ENCODE measurements at places on chromosomes 12 and 14.
A peak's percentile ranks its signal among the peaks of the same experiment; 100 is the strongest.

GRCh38 chr12:23694920-23695319 lies 254.6 kb downstream of the SOX5 start:
- DNase-seq: no peak

GRCh38 chr12:26374934-26375680 lies 179.7 kb downstream of the SSPN start:
- no peak for DNase-seq

- no peak for DNase-seq
Measured at GRCh38 chr14:89629383-89629782, 212.3 kb upstream of the FOXN3 start.

- DNase-seq: no peak
Measured at GRCh38 chr12:55760663-55761062, 17.7 kb downstream of the GDF11 start.

DNA sequence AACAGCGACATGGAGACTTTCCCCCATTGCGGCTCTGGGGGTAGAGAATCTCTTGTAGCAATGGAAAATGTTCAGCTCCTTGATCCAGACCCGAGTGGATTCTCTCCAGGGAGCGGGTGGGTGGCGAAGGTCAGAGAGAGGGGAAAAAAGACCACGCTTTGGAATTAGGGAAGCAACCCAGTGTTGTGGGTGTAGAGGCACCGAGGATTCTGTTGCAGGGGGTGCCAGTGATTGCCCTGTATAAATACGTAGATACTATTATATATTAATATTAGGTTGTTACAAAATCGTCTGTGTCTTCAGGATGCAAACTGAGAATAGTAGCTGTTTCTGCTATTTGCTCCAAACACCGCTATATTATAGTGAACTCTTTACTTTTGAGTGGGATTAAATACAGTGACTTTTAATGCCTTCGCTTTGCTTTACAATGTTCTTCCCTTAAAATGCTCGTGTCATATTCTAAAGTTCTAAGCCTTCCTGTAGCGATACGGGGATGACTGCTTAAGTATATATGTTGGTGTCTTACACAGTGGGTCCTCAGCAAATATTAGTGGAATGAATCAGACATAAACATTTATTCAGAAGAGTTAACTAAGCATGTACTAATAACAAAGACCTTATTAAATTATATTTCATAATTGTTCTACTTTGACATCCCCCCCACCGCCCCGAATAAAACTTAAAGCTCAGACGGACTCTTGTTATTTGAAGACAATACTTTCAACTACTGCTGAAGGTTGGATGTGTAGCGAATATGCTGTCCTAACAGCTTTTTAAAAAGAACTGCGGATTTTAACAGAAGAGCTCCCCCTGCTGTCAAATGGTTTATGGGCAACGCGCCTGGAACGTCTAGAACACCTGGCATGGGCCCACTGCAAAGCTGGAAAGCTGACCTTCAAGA lies 136.4 kb upstream of the KRAS start:
- peak; percentile 33 for DNase-seq

DNA sequence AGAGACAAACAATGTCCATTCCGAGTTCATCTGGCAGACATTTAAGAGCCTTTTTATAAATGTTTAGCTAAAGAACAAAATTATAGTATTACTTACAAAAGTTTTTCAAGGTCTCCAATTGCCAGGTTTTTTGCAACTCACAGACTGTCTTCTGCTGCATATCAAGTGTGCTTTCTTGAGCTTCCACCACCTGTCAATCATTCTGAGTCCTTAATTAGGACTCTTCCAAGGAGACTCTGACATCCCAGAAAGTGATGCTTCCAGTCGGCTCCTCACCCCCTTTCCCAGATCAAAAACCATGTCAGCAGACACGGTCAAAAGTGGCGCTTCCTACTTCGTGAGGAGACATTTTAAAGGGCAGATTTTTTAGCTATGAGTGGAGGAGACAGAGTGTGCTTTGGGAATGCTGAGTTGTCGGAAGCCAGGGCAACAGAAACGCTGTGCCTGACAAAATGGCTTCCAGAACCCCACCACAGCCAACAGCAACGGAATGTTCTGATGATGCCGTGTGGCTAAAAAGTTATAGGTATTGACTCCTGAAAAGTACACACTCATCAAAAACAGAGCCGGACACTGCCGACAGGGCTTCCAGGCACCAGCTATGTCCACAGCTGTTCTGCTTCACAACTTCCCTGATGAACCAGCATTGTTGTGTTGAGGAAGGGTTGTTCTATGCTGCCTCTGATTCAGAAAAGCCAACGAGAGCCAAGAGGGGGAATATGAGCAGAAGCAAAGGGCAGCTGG lies 116.1 kb upstream of the SLC35F4 start:
- no peak for DNase-seq

- no peak for DNase-seq
Measured at GRCh38 chr12:44294649-44295048, 458.8 kb downstream of the TMEM117 start.

DNA sequence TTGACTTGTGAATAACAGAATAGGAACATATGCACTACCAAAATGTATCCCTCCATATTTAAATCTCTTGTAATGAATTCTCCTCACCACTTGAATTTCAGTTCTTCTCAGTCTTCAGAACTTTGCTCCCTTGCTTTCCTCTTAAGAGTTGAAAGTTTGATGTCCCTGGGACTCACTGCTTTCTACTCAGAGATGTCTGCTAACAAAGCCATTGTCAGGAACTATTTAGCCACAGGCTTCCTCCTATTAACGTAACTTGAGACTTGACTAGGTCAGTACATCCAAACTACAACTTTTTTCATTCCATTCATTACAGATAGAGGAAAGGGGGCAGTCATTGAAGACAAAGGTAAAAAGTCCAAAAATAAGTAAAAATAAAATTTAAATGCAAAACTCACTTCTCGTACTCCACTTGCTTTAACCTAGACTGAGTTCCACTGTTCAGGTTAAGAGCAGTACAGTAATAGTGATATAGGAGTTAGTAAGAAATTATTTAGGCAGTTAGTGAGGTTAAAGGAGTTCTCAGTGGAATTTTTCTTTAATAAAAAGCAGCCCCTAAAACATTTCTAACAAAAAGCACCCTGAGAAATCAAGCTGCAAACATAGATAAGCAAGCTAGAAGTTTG lies 364.2 kb downstream of the SOX5 start:
- DNase-seq: no peak

DNA sequence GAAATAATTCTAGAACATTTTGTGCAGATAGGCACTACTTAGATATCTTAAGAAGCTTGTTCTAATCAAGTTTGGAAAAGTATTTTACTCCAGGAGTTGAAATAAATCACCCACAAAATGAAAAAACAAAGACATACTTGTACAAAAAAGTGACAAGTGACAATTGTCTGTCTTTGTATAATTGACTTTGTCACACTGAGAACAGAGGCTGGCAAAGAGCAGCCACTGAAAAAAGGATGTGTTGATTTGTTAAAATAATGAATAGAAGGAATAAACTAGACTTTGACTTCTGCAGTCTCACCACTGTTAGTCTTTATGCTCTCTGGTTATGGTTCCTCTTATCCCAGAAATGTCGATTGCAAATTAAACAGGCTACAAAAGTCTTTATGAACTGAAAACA lies 77.6 kb downstream of the PTPRR start:
- DNase-seq: no peak

GRCh38 chr12:65896743-65897142 lies 72.5 kb downstream of the HMGA2 start:
- DNase-seq: no peak

- peak; percentile 89 for DNase-seq
Measured at GRCh38 chr14:103078420-103078749, 5.6 kb upstream of the LBHD2 start.

GRCh38 chr12:120489018-120489417 lies 6.9 kb upstream of the DYNLL1 start:
- DNase-seq: peak; percentile 40

GRCh38 chr14:63853831-63854293 lies 1.1 kb downstream of the SYNE2 start:
- DNase-seq: peak; percentile 56

DNA sequence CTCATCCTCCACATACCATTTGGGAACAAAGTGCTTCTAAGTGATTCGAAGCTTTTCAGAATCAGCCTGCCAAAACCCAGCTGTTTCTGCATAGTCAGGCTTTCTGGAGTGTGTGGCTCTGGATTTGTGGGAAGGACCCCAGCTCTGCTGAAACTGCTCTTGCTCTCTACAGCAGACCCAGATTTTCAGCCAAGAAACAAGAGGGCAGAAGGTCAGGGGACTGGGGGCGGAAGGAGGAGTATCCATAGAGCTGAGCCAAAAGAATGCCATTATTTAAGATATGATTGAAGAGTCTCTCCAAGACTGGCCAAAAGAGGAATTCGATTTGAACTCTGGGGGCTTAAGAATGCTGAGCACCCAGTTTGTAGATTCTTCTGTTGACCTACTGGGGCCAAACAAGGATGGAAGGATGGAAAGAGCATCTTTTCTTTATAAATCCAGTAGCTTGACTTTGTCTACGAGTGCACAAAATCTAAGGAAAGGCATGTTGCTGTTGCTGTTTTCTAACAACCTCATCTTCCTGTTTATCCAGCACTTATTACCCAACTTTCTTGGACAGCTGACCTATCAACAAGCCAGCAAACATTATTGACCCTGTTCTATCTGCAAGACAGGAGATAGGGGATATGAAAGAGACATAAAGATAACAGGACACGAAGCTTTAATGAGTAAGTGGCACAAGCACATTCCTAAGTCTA lies 29.2 kb downstream of the FBLN5 start:
- DNase-seq: no peak

GRCh38 chr12:64767495-64767894 lies 8.3 kb upstream of the GNS start:
- DNase-seq: no peak

DNA sequence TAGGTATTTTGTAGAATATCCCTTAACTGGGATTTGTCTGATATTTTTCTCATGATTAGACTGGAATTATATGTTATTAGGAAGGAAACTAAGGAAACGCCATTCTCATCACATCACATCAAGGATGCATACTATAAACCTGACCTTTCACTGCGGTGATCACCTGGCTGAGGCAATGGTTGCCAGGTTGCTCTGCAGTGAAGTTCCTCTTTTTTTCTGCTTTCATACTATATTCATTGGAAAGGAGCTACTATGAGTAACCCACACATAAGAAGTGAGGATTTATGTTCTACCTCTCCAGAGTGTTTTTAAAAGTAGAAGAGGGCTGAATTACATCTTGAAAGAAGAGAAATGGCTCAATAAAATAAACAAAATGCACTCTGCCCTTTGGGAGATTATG lies 31.0 kb upstream of the GRIP1 start:
- DNase-seq: no peak

- DNase-seq: no peak
Measured at GRCh38 chr12:126361804-126362203, 1296.6 kb downstream of the AACS start.

DNA sequence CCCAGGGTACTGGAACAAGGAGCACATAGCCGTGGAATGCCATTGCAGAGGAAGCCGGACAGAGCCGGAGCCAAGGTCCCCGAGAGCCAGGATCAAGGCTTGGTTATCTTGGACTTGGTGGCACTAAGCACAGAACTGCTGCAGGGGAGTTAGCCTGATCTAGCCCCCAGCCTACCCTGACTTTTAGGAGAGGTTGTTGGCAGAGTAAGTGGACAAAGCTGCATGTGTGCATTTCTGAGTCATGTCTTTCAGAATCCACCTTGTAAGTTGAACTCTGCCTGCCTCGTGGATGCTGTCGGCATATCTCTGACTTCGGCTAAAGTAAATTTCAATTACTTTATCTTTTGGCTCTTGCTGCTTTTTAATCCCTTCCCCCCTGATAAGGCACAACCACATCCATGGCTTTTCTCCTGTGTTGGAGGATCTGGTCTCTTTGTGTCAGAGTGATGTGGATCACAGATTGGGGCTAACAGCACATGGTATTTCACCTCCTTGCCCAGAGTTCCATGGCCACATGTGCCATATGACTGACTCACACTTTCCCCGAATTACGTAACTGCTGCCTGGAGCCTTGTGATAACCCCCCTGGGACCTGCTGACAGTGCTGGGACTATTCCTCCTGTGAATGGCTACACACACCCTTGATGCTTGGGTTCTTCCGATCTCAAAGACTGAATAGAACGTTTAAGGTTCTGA lies 240.3 kb downstream of the EMP1 start:
- no peak for DNase-seq

DNA sequence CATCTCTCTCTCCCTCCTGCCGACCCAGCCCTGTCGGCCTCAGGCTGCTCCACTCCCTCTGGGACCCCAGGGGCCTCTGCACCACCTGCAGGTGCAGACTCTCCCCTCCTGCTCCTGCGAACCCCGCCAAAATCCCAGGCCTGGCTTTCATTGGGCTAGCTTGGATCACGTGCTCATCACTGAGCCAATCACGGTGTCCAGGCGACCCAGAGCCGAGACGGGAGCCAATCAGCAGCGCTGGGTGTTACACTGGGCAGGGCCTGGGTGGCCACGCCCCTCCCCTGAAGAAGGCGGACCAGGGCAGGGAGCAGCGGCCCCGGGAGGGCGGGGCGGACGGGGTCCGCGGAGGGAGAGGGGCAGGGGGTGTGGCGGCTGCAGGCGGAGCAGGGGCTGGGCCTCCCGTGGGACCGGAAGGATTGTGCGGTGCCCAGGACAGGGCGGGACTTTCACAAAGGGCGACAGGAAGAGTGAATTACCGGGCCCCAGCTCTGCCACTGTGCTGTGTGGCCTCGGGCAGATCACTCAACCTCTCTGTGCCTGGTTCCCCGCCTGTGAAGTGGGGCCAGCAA lies 66.6 kb upstream of the FBRSL1 start:
- no peak for DNase-seq

- no peak for DNase-seq
Measured at GRCh38 chr12:33832900-33833299, 189.4 kb upstream of the ALG10 start.

DNA sequence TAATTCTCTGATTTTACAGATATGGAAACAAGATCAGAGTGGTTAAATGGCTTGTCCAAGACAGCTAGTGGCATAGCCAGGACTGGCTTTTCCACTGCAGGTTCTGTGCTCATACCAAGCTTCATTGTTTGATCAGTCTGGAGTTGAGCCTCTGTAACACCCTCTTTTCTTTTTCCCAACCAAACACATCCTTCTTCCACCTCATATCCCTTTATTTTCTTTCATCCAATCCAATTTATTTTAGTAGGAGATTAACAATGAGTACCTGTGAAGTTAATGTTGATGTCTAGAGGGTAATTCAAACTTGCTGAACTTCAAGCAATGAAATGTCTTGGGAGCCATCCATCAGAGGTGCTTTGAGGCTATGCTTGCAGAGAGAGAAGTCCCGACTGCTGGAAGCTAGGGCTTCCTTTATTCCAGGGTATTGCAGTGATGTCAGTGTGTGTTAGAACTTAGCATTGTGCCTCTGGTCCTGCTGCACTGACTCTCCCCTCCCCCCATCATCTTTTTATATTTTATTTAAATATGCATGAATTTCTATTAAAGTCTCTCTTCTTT lies 452.1 kb upstream of the PDE3A start:
- DNase-seq: no peak

DNA sequence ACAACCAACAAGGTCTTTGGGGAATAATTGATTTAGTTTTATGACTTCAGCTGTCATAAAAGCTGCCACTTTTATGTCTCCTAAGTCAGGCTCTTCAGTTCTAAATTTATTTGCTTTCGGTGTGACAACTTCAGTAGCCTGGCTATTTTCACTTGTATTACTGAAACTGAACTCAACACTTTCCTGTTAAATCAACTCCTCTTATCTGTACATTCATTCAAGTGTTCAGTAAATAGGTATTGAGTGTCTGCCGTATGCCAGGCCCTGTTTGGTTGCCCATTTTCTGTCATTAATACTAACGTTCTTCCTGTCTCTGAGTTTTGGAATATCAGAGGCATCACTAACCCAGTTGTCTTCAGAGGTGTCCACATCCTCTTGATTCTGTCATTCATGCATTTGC lies 7.5 kb downstream of the UTP20 start:
- DNase-seq: no peak

All from H54 (cell line).